ENCODE measurements at places on chromosomes 13 and 19. TPM values are rescaled to one million over a fixed set of nuclear protein-coding genes. Genes with fewer than 3 reads are reported as not detected.

SIAH3 gene
- not detected for total RNA-seq

UNC13A gene
- 0.13 TPM for total RNA-seq

PROZ gene
- not detected for total RNA-seq

EFNB2 gene
- 0.36 TPM for total RNA-seq

FRY gene
- total RNA-seq = 0.09 TPM

ICAM3 gene
- 42.2 TPM for total RNA-seq

- DNase-seq = no peak
These were observed 10.6 kb downstream of the NDUFB7 start for GRCh38 chr19:14561249-14561648.

DNA sequence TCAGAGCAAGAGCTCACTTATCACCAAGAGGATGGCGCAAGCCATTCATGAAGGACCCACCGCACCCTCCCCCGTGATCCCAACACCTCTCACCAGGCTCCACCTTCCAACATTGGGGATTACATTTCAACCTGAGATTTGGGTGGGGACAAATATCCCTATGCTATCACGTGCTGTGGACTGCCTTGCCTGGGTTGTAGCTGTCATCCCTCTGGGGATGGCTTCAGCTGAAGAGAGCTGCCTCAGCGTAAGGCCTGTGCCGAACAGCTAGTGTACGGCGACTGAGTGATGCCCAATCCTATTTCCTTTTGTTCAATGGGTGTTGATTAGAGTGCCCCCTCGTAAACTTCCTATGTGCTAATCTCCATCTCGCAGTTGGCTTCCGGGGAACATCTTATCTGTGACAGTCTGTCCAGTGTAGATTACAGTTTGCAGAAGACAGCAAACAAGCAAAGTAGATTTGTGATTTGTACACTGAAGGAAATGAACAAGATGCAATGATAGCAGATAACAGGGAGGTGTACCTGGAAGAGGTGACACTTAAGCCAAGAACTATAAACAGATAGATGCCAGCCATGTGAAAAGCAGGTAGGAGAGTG is 11.8 kb upstream of the RCBTB1 start:
- no peak for DNase-seq

DNA sequence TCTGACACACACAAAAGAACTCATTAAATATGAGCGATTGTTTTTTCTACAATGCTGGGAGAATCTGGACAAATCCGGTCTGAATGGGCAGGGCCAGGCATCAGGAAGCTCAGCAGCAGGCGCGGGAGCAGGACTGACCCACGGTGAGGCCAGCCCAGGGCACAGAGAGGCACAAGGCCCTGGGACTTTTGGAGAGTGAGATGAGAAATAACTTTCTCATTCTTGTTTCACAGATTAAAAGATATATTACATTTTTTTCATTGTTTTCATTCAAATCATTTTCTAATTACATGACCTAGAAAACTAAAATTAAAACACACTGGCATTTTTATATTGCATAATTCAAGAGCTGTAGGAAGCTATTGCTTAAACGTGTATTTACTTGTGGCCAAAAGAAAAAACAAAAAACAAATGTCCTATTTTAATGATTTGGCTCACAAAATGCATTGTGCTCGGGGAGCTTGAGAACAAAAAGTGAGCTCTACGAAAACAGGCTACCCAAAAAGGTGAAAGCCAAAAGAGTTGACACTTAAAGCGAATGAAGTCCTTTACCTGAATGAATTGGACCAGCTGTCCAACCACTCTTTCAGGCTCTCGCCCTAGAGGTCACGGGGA is 133.1 kb downstream of the TNFRSF19 start:
- DNase-seq = no peak

GRCh38 chr13:49954674-49955455 is 18.7 kb upstream of the SPRYD7 start:
- DNase-seq = no peak

- DNase-seq = no peak
These were observed 83.1 kb upstream of the OXGR1 start for GRCh38 chr13:97077341-97077740.

DNA sequence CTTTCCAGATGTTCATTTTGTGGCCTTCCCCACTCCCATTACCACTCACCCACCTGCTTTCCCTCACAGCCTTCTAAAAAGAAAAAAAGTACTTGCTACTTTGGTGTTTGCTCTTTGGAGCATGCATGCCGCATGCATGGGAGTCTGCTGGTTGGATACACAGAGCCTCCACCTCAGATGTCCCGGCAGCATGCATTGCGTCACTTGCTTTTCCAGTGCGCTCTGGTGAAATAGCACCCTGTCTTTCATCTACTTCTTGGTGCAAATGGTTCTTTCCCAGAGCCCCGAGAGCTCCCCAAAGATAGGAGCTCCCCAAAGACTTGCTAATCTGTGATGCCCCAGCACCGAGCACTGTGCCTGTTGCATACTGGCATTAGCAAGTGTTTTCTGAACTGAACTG is 333.2 kb upstream of the ZNF507 start:
- DNase-seq = no peak

DNA sequence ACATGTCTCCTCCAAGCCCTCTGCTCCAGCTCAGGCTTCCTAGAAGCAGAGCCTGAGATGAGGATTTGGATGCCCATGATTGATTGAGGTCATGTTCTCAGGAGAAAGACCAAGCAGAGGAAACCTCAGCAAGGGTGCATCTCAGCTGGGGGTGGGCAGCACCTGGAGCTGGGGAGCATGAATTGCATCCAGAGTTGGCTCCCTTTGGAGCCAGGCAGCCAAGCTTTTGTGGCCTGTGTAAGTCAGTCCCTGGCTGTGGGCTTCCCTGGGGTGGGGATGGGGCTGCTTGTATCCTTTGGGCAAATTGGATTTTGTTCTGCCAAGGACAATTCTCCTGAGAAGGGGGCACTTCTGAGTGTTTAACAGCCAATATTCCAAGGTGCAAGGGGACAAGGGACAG is 91.5 kb upstream of the WASF3 start:
- no peak for DNase-seq

DNA sequence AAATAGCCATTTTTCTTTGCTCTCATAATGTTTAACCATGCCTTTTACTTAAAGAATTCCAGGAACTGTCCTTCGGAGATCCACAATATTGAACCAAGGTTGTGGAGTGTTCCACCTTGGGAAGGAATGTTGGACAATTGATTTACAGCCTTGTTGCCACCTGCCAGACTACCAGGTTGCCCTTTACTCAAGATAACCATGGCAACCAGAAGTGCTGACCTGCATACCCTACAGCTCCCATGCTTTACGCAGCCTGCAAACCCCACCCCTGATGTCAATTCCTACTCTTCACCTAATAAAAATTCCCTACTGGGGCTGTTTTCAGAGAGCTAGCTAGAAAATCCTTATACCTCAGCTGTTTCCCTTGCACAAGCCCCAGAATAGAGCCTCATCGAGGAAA is 151.0 kb upstream of the RXFP2 start:
- DNase-seq = no peak

- no peak for DNase-seq
These were observed 94.1 kb downstream of the HSPH1 start for GRCh38 chr13:31067416-31068118.

DNA sequence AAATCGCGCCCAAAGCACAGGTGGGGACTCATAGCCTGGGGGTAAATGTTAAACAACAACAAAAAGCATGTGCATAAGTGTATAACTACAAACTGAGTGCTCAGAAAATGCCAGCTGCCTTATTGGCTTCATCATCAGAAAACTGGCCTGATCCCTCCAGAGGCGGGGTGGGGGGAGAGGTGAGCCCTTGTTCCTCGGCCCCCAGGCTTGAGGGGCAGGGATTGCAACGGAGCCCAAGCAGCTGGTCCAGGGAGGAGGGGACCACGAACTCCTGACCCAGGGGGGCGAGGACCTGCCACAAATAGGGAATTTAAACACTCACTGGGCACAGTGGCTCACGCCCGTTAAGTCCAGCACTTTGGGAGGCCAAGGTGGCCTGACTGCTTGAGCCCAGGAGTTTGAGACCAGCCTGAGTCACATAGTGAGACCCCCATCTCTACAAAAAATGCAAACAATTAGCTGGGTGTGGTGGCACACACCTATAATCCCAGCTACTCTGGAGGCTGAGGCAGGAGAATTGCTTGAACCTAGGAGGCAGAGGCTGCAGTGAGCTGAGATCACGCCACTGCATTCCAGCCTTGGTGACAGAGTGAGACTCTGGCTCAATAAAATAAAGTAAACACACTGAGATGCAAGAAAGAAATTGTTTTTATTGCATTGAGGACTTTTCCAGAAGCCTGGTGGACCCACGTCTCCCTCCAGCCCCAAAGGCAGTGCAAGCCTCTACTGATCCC is 8.7 kb downstream of the SIRT6 start:
- no peak for DNase-seq

GRCh38 chr13:39968646-39969475 is 313.4 kb downstream of the COG6 start:
- no peak for DNase-seq

GRCh38 chr19:13410946-13411345 is 95.3 kb downstream of the CACNA1A start:
- DNase-seq = no peak

- DNase-seq = no peak
These were observed 285.0 kb upstream of the PCDH20 start for GRCh38 chr13:61700620-61701019.

- no peak for DNase-seq
These were observed 103.9 kb downstream of the LMO7 start for GRCh38 chr13:75740031-75740430.

DNA sequence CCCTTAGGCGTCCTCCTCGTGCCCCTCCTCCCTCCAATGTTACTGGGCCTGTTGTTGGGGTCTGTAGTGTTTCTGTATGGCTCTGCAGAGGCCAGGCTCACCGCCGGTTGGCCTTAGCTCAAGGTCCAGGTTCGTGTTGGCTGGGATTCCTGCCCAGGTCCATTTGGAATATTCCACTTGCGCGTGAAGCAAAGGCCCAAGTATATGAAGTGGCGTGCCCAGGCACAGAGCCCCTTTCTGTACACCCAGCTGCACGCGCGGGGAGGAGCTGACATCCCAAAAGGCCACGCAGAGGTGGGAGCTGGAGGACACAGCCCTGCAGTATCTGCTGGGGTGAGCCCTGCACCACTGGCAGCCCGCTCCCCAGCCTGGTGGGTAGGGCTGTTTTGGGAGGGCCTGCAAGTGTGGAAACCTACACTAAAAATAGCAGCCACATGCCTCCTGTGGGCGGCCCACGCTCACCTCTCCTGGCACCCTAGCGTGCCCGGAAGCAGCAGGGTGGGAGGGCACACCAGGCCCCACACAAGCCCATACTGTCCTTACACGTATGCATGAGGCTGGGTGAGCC is 30.2 kb downstream of the CRTC1 start:
- DNase-seq = no peak
